Inflammatory macrophage treated with lipopolysaccharide for 1 hour (primary cell): ENCODE measurements at places on chromosomes 6 and 20.

DNA sequence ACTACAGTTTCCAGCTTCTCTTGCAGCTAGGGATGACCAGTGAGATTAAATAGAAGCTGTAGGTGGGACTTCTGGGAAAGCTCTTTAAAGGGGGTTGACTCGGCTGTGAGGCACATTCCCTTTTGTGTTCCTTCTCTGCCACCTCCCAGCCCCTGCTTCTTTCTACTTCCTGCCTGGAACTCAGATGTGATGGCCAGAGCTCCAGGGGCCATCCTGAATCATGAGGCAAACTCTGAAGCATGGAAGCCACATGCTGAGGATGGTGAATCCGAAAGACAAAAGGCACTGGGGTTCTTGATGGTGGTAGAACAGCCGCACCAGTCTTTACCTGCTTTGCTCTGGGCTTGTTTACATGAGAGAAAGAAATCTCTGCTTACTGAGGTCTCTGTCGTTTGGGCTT, 9.1 kb downstream of the CEBPB start:
- no peak for DNase-seq

- DNase-seq = no peak
Observed at GRCh38 chr6:147765541-147765940, 257.1 kb downstream of the SAMD5 start.

DNA sequence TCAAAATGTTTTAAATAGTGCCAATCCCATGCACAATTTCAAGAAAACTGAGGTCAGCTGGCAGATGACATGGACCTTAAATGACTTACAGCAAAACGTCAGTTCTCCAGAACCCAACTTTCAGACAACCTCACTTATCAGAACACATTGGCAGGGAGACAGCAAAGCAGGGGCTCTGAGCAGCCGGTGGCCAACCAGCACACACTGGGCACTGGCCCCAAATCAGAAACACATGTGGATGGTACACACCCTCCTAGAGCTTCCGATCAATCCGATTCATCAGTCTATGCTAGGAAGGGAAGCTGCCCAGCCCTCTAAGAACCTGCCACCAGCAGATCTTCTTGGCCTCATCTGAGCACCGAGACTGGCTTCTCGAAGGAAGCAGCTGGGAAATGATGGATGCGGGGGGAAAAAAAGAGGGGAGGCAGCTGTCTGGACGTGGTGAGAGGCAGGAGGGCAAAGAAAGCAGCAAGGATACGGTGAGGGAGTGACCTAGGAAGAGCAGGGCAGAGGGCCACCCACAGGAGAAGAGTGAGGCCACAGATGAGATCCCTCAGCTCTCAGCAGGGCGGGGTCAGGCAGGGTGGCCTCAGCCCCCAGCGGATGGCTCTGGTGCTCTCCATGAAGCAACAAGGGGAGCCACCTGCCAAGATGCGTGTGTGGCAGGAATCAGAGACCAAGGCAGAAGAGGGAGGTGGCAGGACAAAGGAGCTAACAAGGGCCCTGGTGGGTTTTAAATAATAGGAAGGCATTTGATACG, 32.9 kb downstream of the TAF4 start:
- no peak for DNase-seq

GRCh38 chr6:109609737-109610136, 81.3 kb downstream of the AK9 start:
- no peak for DNase-seq

- DNase-seq = no peak
Observed at GRCh38 chr20:41428285-41428684, 61.7 kb upstream of the EMILIN3 start.

- no peak for DNase-seq
Observed at GRCh38 chr20:52096117-52096516, 95.5 kb downstream of the ZFP64 start.

DNA sequence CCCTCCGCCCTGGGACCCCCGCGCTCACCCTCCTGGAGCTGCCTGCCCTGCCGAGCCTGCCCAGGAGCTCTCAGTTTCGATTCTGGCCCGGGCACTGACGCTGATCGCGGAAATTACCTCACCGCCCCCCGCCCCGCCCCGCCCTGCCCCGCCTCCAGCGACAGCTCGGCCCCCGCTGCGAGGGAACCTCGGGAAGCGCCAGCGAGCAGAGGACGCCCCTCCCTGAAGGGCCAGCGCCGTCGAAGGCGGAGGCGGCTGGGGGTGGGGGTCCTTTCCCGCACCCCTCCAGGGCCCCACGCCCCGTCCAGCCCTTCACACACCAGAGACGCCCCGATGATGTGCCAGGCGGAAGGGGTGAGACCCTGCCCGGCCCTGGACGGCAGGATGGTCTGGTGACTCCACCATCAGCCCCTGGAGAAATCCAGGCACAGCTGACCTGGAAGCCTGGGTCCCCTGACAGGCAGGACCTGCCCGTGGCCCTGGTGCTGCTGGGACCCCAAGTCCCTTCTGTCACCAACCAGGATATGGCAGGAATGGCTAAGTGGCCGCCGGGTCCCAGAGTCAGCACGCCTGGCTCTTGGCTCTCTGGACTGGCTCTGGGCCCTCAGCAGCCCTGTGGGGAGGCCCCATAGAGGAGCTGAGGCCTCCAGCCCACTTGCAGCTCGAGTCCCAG, at the start of gene HELZ2:
HELZ2 (minus strand) TSS at position 84 of the 673 bp plus-strand sequence. CDS start 1,854 bp downstream, outside the sequence.
- peak; percentile 87 for DNase-seq

GRCh38 chr20:20608641-20609040, 103.8 kb downstream of the RALGAPA2 start:
- DNase-seq = no peak

DNA sequence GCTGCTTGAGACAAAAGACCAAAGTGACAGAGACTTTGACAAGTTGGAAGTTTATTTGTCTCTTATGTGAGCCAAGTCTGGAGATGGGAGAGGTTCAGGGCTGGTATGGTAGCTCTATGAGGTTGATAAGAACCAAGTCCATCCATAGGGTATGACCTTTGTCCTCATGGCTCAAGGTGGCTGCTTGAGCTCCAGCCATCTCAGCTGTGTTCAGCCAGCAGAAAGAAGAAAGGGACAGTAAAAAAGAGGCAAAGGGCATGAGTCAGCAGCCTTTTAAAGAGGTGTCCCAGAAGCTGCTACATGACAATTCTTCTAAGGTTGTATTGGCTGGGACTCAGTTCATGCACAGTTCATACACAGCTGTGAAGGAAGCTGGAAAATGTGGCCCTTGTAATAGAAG, 49.0 kb downstream of the CD40 start:
- no peak for DNase-seq

DNA sequence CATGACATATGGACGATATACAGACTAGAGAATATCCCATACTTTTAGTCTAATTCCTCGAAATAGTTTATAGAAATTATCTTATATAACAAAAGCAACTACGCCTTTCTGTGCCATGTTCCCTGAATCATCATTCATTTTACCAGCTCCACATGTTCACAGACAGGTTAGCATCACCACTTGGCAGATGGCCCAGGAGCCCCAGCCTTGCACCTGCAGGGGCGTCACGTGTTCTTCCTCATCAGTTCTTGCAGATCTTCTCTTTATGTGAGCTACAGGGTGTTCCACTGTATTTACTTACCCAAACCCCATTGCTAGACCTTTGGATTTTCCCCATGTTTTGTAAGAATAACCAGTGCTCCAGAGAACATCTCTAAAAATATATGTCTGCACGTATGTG, 12.6 kb upstream of the BNIP5 start:
- DNase-seq = no peak

- no peak for DNase-seq
Observed at GRCh38 chr20:51797357-51798025, 4.8 kb downstream of the SALL4 start.

DNA sequence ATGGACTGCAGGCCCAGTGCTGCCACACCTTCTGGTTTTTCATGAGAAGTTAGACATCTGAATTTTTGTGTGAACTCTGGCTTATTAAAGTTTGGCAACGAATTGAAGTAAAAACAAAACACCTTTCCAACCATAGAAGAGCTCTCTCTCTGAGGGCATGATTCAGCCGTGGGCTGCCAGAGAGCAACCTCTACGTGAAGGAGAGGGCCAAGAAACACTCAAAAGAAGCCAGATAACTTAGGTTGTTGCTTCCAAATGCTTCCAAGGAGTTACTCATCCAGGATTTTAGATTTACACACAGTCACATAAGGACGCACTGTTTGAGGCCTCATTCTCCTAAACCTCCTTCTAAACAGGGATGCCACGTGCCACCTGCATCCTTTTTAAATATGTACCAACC, 65.5 kb downstream of the NRN1 start:
- DNase-seq = no peak

- DNase-seq = no peak
Observed at GRCh38 chr20:38208088-38208487, 43.0 kb upstream of the TGM2 start.

GRCh38 chr20:44203161-44203560, 7.4 kb downstream of the OSER1 start:
- no peak for DNase-seq

DNA sequence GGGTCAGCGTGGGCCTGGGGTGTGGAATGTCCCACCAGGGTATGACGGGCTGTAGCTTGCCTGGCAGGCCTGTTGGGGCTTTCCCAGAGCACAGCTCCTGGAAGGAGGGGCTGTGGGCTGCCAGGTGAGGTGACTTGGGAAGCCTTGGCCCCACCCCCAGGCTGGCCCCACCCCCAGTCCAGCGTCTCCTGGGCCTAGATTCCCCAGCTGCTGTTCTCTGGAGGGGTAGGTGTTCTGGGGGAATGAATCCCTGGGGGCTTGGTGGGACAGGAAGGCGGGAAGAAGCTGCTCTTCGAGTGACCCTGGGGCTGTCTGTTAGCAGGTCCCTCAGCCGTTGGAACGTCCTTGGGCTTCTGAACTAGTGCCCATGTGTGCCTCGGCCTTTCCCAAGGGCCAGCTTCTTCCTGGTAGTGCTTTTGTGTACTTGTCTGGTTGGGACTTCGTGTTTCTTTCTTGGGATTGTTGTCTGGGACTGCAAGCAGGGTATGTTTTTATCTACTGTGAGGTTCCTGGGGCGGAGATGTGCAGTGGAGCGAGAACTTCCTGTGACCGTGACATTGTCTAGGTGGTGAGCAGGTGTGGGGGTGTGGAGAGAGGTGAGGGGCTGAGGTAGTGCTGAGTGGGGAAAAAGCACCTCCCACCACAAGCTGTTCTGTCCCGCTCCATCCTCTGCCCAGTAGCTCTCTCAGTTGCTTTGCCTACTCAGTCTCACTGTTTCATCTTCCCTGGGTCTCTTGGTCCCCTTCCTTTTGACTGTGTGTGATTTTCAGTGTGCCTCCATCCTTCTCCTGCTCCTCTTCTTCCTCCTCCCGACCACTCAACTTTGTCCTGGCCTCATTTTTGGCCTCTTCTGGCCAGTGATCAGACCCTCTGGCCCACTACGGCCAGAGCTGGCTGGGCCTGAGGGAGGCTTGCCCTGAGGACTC, 1.3 kb upstream of the DDR1 start:
- DNase-seq = no peak

- no peak for DNase-seq
Observed at GRCh38 chr6:169253337-169254238, at the start of gene THBS2. Gene THBS2 (minus strand): TSS chr6:169253846. CDS start chr6:169250784, 3,062 bp downstream.

DNA sequence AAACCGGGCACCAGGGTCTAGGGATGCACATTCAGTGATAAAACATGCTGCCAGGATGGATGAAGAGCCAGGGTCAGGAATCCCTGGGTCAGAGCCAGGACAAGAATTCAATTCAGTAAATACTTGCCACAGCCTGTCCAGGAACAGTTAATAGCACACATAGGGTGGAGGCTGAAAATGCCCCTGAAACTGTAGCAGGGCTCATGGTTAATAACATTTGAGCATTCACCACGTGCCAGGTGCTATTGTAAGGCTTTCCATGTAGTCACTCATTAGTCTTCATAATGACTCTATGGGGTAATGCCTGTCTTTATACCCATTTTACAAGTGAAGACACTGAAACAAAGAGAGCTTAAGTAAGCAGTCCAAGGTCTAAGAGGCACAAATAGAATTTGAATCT, 296.3 kb downstream of the LRFN2 start:
- no peak for DNase-seq

DNA sequence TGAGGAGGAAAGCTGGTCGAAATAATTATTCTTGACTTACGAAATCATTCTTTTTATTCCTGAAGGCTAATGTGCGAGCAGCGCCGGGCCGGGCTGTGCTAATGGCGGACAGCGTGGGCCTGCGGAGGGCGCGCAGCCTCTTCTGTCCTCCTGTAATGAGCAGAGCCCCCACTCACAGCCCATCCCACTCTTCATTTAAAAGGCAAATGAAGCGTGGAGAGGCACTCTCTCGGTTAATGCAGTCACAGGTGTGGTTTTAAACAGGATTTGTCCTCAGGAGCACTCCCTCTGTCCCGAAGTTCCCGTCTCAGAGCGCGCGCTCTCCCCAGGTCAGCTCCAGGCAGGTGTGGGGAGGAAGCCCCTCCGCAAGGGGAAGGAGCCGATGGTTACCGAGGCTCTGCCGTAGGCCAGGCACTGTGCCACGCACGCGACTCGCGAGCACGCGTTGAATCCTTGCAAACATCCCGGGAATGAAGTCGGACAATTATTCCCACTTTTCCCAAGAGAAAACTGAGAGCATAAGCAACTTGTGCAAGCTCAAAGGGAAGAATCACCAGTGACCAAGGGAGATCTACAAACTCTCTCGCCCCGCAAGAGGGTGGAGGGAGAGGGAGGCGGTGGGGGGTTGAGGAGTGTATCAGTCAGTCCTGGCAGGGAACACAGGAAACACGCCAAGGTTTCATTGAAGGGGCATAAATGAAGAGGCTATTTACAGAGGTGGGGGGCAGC, 35.5 kb upstream of the ZFAND3 start:
- DNase-seq = no peak

DNA sequence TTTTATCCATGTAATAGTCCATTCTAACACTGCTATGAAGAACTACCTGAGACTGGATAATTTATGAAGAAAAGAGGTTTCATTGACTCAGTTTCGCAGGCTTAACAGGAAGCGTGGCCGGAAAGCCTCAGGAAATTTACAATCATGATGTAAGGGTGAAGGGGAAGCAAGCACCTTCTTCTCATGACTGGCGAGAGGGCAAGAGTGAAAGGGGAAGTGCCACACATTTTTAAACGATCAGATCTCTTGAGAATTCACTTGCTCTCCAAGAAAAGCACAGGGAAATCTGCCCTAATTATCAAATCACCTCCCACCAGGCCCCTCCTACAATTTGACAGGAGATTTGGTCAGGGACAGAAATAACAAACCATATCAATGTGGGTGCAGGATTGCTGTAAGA, 859.7 kb downstream of the EPHA7 start:
- no peak for DNase-seq

DNA sequence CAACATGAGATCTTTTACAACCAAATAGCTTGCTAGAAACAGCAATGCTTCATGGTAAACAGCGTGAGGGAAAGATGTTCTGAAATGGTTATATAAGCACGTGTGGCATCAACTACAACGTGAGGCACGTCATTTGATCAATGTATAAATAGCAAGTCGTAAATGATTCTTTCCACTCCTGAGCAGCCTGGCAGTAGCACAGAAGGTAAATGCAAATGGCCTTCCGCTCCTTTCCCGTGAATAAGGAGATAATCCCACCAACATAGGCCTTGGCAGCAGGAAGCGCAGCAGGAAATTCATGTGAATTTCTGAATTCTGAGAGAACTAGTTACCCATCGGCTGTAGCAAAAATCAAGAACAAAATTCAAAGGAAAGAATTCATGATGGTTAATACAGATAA, 17.0 kb downstream of the RPS6KA2 start:
- no peak for DNase-seq

DNA sequence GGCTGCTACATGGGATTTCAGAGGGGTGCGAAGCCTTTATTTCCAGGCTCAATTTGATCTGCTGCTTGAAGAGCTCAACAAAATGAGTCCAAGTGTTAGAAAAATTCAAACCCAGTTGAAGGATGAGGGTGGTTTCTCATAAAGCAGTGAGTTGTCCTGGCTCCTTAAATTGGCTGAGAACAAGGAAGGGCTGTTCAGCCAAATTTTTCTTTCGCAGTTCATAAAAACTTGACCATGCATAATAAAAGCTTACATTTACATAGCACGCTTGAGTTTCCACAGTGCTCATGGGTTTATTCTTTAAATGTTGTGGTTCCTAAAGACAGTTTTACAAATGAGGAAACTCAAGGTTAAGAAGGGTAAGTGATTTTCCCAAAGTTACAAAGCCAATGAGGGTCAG, 174.4 kb upstream of the FOXA2 start:
- DNase-seq = no peak
